ENCODE measurements at places on chromosomes 1 and 21.
A peak's percentile ranks its signal among the peaks of the same experiment; 100 is the strongest.

DNA sequence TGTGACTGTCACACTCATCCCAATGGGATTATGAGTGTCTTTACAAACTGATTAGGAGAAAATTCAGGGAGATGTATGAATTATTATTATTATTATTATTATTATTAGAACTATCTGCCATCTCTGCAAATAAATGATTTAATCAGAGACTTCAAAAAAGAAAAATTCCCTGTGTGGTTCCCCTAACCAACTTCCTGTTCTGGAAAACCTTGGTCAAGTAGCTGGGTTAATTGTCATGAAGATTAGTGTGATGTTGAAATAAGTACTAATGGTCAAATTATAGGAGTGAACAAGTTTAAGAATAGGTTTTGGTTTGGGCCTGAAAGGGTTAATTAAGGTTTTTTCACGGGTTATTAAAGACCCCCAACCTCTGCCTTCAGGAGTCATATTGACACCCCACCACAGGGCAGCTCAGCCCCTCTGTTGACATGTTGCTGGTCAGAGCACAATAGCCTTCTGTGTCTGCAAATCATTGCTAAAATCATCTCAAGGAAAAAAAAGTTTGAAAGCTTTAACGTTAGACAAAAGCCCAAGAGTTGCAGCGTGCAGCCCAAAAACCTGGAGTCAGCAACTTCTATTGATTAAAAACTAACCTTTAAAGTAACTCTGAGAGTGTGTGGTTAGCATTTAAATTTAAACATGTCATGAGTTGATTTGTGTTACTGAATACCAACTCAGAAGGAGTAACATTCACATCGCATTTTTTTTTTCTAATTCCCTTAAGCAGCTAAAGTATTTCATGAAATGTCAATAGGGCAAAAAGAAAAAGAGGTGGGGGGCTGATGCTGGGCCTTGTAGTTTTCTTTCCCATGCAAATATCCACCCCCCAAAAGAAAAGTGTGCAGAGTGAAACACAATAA is 272.5 kb downstream of the TM2D1 start:
- no peak for DNase-seq

DNA sequence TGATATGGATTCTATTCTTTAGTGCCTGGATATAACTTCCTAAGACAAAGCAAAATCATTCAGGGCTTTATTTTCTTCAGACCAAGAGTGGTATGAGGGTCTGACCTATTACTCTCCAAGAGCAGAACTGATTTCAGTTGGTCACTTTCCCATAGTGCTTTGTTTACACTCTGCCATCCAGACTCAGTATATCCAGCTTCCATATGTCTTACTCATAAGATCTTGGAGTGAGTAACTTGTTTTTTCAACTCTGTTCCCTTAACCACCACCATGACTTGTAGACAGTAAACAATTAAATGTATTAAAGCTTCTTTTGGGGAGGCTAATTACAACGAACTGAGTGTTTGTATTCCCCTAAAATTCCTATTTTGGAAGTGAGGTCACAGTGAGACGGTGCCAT is 83.4 kb downstream of the USP24 start:
- no peak for DNase-seq

DNA sequence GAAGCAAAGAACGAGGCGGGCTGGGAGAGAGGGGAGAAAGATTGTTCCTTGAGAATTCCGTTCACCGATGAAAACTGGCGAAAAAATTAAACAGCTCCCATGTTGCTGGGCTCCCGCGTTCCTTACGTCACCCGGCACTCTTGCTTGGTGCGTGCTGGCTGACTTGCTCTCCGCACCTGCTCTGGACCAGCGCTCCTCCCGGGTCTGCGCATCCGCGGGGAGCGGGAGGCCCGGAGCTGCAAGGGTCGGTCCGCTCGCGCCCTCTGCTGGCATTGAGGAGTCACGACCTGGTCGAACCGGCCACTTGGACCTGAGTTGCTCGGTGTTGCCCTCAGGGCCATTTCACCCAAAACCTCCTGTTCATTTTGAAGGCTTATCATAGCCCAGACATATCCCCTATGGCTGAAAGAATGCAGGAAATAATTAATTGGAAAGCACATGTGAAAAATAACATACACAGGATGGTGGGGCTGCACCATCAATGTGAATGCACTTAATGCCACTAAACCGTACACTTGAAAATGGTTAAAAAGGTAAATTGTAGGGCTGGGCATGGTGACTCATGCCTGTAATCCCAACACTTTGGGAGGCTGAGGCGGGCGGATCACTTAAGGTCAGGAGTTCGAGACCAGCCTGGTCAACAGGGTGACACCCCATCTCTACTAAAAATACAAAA is 98.9 kb upstream of the BACE2 start:
- DNase-seq: no peak

DNA sequence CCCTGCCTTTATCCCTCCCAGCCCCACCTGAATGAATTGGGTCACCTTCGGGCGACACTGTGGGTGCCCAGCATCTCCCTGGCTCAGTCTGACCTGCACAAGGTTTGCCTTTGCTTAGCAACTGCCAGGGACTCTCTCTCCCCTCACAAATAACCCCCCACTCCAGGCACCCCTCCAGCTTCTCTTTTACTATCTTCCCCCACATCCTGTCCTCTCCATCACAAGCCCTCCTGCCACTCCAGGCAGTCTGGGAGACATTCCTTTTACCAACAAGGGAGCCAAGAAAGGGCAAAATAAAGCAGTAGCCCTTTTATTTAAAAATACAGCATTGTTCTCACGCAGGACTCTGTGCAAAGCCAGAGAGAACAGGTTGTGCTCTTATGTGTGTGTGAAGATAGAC is 23.9 kb downstream of the LGR6 start:
- DNase-seq: no peak

- peak; percentile 4 for DNase-seq
Observed at GRCh38 chr1:19010995-19011844, 54.7 kb upstream of the IFFO2 start.

DNA sequence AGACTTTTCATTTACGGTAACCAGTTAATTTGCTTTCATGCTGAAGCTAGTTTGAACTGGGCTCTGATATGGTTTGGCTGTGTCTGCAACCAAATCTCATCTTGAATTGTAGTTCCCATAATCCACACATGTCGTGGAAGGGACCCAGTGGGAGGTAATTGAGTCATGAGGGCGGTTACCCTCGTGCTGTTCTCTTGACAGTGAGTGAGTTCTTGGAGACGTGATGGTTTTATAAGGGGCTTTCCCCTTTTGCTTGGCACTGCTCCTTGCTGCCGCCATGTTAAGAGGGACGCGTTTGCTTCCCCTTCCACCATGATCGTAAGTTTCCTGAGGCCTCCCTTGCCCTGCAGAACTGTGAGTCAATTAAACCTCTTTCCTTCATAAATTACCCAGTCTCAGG is 10.3 kb upstream of the FHAD1 start:
- no peak for DNase-seq

- no peak for DNase-seq
Observed at GRCh38 chr21:44927587-44928461, 7.1 kb upstream of the ITGB2 start.

DNA sequence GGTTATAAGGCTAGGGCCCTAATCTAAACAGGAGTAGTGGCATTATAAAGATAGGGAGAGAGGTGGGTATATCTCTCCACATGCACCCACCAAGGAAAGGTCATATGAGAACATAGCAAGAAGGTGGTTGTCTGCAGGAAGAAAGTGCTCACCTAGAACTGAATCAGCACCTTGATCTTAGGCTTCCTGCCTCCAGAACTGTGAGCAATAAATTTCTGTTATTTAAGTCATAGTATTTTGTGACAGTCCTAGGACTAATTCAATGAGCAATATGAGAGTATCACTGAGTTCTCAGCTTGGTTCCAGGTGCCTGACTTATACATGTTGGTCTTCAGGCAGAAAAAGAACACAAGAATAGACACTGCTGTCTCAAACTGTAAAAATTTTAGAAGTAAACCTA is 51.8 kb downstream of the MRPL39 start:
- DNase-seq: no peak

All from GF-D8 (cell line).